ENCODE measurements at places on chromosomes 5 and 9.

DNA sequence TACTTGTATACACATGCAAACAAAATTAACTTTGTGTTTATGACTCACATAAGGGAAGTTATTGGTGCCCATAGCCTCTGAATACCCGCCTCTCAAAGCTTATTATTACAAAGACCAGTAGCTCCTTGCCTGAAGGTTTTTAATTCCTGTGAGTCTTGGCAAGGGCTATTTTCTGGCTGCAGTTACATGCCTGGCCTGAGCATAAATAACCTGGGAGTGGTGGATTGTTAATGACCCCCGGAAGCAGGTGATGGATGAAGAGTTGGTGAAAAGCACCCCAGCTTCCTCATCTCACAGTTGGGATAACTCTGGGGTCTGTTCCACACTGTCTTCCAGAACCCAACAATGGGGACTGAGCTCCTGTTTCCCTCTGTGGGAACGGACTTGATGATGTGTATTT is 594.5 kb downstream of the PDE4D start:
- no peak for DNase-seq

GRCh38 chr9:22244139-22245011 is 202.2 kb upstream of the DMRTA1 start:
- DNase-seq, result peak; percentile 5

- no peak for DNase-seq
Measured at GRCh38 chr9:138073808-138074207, 196.2 kb downstream of the CACNA1B start.

GRCh38 chr5:136026636-136027035 is 2.2 kb upstream of the TGFBI start:
- DNase-seq, result no peak

- no peak for DNase-seq
Measured at GRCh38 chr5:89065919-89066318, 182.9 kb upstream of the MEF2C start.

GRCh38 chr5:155872629-155873220 is 454.2 kb upstream of the SGCD start:
- no peak for DNase-seq

GRCh38 chr5:16784843-16785791 is 151.0 kb downstream of the MYO10 start:
- no peak for DNase-seq

GRCh38 chr5:130624805-130625204 is 540.3 kb downstream of the HINT1 start:
- DNase-seq, result no peak

- DNase-seq, result no peak
Measured at GRCh38 chr5:115209279-115209678, 39.6 kb upstream of the TRIM36 start.

DNA sequence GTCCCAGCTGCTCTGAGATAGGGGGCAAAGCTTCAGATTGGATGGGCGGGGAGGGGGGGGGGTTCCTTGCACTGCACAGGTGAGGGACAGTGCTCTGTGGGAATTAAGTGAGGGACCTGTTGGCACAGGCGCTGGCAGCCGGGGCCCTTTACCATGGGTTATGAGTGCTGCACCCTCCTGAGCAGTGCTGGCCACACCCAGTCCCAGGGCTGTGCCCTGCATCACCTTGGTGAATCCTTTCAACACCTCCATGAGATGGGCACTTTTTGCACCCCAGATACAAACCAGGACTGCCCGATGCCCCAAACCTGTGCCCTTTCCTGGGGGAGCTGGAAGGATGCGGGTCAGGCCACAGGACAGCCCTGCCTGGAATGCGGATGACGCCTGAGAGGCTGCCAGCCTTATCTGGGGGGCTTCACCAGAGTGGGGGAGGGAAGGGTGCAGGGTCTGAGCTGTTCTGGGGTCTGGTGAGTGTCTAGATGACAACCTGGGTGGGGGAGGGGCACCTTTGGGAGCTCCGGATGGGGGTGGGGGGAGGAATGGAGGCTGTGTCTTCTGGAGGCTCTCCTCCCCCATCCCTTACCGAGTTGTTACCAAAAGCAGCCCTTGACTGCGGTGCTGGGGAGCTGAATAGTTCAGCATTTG is 5.2 kb downstream of the CRB2 start:
- DNase-seq, result no peak

- no peak for DNase-seq
Measured at GRCh38 chr9:133026426-133026825, 4.4 kb upstream of the GTF3C5 start.

- no peak for DNase-seq
Measured at GRCh38 chr9:38687389-38687842, 32.5 kb downstream of the FAM240B start.

GRCh38 chr5:106780355-106780754 is 890.4 kb downstream of the EFNA5 start:
- DNase-seq, result no peak

DNA sequence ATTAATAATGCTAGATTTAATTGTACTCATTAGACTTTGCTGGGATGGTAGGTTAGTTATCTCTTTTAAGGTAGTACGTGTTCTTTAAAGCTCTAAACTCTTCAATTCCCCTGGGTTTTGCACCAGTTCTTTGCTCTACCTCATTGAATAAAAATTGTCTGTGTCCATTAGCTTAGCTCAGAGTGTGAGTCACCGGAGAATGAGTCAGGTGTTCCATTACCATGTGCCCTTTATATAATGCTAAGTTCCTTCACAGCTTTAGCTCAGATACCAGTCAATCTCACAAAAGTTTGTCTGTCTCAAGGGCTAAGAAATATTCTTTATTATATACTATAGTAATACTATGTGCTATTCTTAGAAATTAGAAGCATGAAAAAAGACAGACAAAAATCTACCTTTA is 339.4 kb downstream of the PRELID2 start:
- no peak for DNase-seq

GRCh38 chr9:35526087-35526801 is 36.3 kb downstream of the RUSC2 start:
- DNase-seq, result no peak

DNA sequence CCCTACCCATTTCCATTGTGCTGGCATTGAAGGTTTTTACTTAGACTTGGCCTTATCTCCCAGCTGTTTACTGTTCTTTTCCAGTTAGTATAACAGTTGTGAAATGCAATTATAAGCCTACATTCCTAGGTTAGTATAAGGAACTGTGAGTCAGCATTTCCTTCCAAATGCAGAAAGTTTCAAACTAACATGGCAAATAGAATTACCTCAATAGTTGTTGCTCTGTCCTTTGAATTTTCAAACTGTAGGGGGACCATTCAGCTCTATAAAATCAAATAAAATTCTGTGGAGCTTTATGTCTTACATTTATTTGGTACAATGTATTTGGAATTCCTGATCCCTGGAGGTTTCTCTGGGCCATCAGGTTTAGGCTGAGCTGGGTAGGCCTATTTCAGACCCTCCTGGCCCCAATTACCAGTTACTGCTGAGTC is 47.2 kb downstream of the ARHGEF28 start:
- no peak for DNase-seq

GRCh38 chr5:157478726-157479125 is 18.7 kb downstream of the NIPAL4 start:
- no peak for DNase-seq

- DNase-seq, result no peak
Measured at GRCh38 chr5:10538789-10539686, 24.8 kb upstream of the ANKRD33B start.

- DNase-seq, result no peak
Measured at GRCh38 chr9:122340161-122340560, 30.7 kb upstream of the PTGS1 start.

- no peak for DNase-seq
Measured at GRCh38 chr9:83511051-83511450, 27.1 kb downstream of the FRMD3 start.

- no peak for DNase-seq
Measured at GRCh38 chr5:35990520-35990919, 670 bp downstream of the UGT3A1 start.

DNA sequence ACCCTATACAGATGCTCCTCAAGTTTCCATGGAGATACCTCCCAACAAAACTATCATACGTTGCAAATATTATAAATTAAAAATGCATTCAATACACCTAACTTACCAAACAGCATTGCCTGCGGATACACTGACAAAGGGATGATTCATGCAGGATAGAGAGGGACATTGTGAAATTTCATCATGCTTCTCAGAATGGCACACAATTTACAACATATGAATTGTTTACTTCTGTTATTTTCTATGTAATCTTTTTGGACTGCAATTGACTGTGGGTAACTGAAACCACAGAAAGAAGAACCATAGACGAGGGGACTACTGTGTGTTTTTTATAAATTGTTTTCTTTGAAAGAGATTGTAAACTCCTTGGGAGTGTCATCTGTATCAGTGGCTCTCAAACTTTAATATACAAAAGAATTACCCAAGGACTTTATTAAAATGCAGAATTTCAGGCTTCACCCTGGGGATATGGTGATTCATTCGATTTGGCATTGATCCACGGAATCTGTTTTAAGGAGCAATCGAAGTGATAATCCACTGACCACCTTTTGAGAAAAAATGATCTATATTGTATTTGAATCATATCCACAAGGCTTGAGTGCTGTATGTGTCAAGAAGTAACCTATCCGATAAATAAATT is 146.4 kb downstream of the SGCD start:
- DNase-seq, result no peak

GRCh38 chr5:88979244-88979643 is 96.3 kb upstream of the MEF2C start:
- DNase-seq, result no peak

DNA sequence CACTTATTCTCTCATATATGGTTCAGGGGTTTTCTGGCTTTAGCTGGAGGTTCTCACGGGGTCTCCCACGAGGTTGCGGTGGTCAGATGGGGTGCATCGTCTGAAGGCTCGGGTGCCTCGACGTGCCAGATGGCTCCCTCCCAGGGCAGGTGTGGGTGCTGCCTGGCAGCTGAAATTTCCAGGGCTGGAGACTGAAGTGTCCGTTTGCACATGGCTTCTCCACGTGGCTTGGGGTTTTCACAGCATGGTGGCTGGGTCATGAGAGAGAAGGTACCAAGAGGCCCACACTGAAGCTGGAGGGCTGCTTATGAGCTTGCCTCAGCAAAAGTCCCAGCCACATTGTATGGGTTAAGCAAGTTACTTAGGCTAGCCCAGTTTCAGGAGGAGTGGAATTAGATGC is 218.6 kb downstream of the AGTPBP1 start:
- DNase-seq, result no peak

GRCh38 chr5:73637565-73637964 is 11.6 kb downstream of the ARHGEF28 start:
- DNase-seq, result no peak

- no peak for DNase-seq
Measured at GRCh38 chr5:8417316-8418048, 548.5 kb downstream of the MTRR start.

DNA sequence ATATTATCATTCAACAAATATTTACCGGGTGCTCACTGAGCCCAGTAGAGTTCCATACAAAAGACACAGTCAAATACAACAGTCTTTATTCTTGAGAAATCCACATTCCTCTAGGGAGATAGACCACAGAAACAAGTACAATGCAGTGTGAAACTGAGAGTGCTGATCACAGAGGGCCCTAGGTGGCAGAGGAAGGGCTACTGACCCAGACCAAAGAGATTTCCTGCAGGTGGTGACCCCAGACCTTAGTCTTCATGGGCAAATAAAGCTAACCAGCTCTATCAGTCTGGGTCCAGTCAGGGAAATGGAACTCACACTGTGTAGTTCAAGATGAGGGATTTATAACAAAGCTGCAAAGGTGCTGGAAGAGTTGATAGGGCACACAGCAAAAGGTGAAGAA is 110.4 kb upstream of the SLC27A6 start:
- DNase-seq, result no peak

DNA sequence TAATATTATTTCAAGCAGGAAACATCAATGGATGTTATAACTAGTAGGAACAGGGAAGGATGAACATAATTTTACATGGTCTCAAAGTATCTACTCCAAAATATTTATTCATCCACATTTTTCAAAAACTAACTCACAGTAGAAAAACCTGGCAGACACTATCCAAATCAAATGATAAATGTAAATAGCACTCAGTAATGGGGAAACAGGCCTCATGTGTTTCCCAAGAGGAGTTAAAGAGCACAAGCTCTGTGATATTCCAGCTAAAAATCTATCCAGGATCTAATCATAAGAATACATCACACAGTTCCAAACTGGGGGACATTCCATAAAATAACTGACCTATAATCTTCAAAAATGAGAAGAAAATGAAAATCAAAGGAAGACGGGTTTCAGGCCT is 443.1 kb downstream of the ZNF608 start:
- no peak for DNase-seq

GRCh38 chr9:136292026-136292538 is 11.8 kb downstream of the CCDC187 start:
- DNase-seq, result no peak

DNA sequence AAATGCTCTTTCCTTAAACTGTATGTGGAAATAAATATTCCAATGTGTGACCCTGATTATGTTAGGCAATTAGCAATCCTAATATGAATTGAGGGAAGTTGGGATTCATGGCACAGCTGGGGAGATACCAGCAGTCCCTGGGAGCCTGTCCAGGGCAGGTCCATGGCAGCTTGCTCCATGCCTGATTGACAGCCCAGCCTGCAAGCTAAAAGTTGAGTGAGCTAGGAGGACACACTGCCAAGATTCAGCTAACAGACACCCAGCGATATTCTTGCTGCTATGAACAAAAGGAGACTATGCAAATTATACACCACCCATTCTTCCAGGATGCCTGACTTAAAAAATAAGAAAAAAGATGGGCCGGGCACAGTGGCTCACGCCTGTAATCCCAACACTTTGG is 6.2 kb downstream of the TGFBI start:
- DNase-seq, result no peak

DNA sequence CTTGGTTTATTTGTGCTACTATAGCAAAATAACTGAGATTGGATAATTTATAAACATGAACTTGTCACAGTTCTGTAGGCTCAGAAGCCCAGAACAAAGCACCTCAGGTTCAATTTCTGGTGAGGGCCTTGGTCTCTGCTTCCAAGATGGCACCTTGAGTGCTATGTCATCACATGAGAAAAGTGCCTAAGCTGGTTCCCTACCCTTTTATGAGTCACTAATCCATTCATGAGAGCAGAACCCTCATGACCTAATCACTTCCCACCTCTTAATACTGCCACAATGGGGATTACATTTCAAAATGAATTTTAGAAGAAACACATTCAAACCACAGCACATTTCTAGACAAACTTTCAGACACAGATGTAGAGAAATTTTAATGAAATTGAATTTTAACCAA is 98.2 kb upstream of the PRSS3 start:
- DNase-seq, result no peak

DNA sequence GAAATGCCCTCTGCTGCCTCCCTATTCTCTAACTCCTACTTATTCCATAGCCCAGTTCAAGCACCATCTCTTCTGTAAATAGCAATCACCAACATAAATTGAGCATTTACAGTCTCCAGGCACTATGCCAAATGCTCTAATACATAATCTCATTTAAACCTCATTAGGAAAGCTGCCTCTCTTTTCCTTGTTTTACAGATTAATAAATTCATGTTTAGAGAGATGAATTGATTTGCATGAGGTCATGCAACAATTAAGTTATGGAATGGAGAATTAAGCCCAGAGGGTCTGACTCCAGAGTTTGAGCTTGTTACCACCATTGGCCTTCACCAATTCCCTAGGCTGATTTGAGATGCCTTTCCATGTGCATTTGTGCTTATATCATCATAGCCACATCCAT is 23.4 kb upstream of the RFX3 start:
- no peak for DNase-seq

Data from stimulated activated CD8-positive, alpha-beta memory T cell treated with anti-CD3 and anti-CD28 coated beads, Interleukin-15, amount 100 ng/mL, for 24 hours (primary cell).